Cardiac fibroblast (primary cell): ENCODE measurements at places on chromosomes 5 and 9.

DNA sequence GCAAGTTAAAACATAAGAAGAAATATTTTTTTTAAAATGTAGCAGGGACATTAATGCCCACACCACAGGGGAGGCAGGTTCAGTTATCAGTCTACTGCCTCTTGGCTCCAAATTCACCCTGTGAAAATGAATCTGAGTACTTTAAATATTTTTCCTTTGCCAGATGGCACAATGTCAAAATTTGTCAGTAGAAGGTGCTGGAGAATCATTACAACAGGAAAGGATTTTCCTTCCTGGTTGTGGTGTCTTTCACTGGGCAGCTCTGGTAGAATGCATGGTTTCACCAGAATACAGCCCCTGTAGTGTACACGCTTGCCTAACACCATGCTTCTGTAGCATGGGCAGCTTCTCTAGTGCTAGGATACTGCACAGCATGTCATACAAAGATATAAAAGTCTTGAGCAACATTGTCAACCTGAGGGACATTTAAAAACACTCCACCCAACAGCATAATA is 9.7 kb upstream of the SREK1 start:
- DNase-seq = peak; percentile 46

DNA sequence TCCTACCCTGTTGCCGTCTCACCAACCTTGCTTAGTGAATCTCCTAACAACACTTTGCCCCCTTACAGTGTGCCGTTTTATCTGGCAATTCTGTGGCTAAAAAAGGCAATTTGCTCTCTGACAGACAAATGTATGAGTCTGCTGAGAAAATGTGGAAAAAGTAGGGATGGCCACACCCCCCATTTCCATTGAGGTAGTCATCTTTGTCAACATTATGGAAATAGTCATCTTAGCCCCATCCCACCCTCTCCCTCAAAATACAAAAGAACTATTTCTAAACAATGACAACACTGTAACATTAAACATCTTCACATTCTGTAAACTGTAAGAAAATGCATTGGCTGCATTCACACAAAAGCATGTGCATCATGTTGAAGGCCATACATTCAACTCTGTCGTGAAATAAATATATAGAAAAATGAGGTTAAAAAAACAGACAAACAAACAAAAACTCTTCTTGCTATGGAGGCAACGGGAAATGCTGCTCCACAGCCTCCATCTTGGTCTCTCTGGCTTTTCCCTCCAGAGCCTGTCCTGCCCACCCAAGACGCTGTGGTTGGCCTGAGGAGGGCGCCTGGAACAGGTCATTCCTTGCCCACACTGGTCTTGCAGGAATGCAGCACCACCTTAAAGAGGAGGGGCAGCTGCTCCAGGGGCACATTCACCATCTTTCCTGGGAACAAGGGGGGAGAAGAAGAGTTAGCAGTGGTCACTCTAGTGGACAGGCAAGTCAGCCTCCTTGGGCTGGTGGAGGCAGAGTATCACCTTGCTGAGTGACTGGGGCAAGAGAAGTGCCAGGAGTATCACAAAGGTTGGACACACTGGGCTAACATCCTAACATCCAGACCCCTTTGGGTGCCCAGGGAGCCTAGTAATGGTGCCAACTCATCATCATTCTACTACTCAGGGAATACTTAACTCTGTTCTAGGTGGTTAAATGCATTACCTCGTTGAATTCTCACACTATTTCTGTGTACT is 15.2 kb upstream of the NR5A1 start:
- DNase-seq = no peak

- DNase-seq = no peak
Measured at GRCh38 chr5:172833372-172833685, 722 bp upstream of the ERGIC1 start.

DNA sequence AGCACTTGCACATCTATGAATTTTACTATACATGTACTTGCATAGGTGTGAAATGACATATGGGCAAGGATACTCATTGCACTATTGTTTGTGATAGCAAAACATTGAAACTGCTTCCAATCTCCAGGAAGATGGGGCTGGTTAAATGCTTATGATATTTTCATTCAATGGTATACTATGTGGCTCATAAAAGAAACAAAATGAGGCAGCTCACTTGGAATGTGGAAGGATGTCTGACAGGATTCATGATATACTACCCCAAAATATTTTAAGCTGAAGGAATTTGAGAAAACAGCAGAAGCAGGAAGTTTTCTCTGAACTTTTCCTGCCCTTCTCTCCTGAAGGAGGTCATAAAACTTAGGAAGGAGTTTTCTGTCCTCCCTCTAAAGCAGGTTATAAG is 99.6 kb upstream of the CAST start:
- DNase-seq = peak; percentile 84
